MG63 (cell line): ENCODE measurements at places on chromosomes 1 and 21. TPM values are rescaled to one million over a fixed set of nuclear protein-coding genes. Genes with fewer than 3 reads are reported as not detected.

DNA sequence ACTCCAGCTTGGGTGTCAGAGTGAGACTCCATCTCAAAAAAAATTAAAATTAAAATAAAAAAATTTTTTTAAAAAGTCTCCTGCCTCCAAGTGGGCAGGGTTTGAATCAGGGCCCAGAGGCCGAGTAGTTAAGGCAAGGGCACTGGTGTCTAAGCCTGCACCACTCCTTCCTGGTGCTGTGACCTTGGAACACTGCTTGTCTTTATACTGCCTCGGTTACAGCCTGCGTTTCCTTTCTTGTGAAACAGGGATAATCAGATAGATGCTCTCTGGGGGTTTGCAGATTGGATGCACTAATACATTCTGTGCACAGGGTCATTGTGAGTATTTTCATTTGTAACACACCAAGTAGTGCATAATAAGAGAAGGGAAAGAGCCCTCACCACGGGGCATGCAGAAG lies 58.4 kb upstream of the EFHD2 start:
- no peak for DNase-seq

DNA sequence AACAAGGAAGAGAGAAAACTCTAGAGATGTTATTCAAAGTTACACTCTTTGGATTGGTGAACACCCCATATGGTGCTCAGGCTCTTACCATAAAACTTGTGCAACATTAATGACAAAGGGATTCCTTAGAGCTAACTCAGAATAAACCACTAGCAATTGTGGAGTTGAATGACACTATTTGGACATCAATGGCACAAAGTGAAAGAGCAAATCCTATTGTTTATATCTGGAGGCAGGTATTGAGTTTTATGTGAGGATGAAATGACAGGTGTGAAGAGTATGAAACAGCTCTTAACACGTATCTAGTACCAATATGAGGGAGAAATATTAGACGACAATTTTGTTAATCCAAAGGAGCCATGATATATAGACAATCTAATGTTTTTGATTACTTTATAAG lies 584.9 kb upstream of the PBX1 start:
- DNase-seq = no peak

GRCh38 chr21:26082549-26082948 lies 88.0 kb downstream of the APP start:
- no peak for DNase-seq

DNA sequence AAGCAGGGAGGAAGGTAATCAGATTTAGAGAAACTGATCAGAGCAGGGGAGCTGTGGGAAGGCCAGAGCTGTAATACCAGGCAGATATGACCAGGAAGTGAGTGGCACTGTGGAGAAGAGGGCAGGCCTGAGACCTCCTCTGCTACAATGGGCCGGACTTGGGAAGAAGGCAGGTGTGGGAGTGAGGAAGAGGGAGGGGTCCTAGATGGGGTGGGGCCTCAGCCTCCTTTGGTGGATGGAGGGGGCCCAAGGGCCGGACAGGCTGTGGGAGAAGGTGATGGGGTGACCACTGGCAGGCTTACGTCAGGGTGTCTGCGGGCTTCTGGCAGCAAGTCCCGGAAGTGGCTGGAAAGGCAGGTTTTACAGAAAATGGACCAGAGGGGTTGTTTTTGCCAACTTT lies 5.0 kb upstream of the HPCA start:
- DNase-seq = no peak

DNA sequence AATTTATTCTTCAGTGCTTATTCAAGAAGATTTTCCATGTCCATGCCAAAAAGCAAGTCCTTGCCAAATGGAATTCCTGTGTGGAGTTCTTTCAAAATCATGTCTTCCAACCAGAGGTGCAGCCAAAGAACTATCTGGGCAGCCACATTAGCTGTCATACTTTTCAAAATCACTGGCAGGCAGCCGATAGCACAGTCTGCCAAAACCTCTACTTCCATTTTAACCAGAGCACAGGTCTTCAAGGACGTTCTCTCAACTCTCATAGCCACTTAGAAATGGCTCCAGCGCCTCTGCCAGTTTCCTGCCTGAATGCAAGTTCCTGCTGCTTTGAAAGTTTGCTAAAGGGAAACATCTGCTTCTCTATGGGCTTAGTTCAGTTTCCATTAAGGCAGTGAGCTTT lies 975.7 kb upstream of the ADGRL4 start:
- DNase-seq = peak; percentile 55

DNA sequence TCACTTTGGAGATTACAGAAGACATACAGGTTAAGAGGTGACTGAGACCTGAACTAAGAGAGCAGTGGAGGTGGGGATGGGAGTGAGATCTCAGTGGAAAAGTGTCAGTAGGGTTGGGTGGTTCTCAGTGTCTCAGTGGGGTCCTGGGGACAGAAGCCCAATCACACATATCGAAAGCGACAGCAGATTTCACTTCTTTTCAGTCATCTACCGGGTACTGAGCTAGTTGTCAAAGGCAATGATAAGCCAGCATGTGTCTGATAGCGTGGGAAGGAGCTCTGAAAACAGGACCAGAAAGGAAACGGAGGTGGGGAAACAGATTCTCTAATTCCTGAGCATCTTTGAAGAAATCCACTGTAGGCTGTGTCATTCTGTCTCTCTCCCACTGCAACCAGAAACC lies 59.5 kb downstream of the RHOU start:
- no peak for DNase-seq

Gene CD5L
- not detected in 2 replicates for total RNA-seq

Gene NBPF11
- 2.1 and 2.5 TPM in 2 replicates for total RNA-seq

Gene CAMK2N1
- total RNA-seq = 20.5 and 31.6 TPM in 2 replicates
